ENCODE measurements at places on chromosomes 16 and 17.

GRCh38 chr17:78202666-78203065 lies 11.4 kb upstream of the BIRC5 start:
- no peak for DNase-seq

DNA sequence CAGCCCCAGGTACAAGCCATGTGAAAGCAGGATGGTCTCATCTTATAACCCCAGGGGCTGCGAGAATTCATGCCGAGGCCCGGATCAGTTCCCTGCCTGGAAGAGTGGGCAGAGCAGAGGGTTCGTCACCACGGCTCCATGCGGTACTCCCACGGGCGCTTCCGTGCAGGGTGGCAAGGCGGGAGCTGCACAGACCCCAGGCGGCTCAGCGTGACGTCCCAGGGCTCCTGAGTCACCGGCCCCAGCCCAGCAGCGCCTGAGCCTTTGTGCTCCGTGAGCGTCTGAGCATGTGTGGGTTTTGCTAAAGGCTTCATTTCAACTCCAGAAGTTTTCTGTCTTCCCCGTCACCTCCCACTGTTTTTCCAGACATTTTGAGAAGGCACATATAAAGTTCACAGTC lies 71.2 kb upstream of the CHMP6 start:
- no peak for DNase-seq

DNA sequence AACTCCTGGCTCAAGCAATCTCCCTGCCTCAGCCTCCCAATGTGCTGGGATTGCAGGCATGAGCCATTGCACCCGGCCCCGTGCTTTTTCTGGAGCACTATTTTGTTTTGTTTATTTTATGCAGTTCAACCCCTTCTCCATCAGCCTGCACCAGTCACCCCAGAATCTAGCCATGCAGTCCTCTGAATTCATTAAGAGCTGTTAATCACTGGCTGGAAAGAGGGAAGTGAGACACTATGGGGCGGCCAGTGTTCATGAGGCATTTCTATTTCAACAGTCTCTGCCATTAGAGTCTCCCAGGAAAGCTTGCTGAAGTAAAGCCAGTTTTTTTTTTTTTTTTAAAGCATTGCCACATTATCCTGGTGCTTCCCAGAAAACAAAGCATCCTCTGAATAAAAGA lies 1.7 kb downstream of the VWA3A start:
- DNase-seq: no peak

- no peak for DNase-seq
Observed at GRCh38 chr17:39094607-39095308, 56.7 kb downstream of the PLXDC1 start.

All from AG08395 (cell line).